Tongue (tissue), 3 donors: ENCODE measurements at places on chromosomes 11 and 22.
A peak's percentile ranks its signal among the peaks of the same experiment; 100 is the strongest.

- DNase-seq = no peak
Observed at GRCh38 chr11:117166491-117166890, 12.1 kb upstream of the SIDT2 start.

GRCh38 chr22:49373289-49373666 lies 454.4 kb downstream of the BRD1 start:
- DNase-seq = no peak

GRCh38 chr11:3904228-3904627 lies 48.8 kb downstream of the STIM1 start:
- DNase-seq = no peak

DNA sequence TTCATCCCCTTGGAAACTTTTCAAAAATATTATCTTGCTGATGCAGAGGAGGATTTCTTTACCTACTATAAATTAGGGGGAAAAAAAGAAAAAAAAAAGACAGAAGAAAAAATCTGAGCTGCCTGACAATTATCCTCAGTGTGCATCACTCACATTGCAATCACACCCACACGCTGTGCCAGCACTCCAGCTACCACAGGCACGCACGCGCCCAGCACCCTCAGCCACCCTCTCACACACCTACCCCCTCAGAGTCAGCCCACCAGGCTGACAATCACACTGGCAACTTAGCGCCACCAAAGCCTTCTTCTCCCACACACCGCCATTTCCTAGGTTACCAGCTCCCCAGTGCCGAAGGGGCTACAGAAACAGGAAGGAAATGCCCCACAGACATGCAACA lies 236.1 kb downstream of the KCNA4 start:
- DNase-seq = no peak

- DNase-seq = no peak
Observed at GRCh38 chr11:84136926-84137325, 850.8 kb upstream of the CCDC90B start.

DNA sequence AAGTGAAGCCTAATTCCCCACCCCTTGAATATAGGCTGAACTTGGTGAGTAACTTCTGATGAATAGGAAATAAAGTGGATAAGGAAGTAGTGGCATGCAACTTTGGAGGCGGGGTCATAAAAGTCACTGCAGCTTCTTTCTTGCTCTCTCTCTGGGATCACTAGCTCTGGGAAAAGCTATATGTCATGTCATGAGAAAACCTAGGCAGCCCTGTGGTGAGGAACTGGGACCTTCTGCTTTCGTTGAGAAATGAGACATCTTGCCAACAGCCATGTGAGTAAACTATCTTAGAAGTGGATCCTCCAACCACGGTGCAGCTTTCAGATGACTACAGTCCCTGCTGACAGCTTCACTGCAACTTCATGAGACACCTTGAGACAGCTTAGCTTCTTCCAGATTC lies 15.7 kb downstream of the ZNF214 start:
- no peak for DNase-seq

DNA sequence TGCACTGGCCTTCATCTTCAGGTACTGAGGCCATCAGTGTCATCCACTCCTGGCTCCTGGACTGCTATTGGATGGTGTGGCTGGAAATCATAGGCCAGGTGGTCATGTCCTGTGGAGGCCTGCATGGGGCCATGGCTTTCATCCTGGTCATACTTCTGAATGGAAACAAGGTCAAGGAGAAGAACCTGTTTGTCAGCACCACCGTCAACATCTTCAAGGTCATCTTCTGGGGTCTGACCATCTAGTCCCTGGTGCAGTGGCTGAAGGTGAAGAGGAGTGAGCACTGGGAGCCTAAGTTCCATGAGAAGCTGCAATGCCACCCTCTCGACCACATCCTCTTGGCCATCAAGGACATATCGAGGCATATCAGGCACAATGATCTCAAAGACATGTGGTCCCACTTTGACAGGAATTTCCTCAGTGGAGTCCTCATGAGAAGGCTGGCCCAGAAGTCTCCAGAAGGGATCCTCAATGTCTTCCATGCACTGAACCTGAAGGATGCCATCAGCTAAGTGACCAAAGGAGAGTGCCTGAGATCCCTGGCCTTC lies 120.0 kb upstream of the SERPIND1 start:
- DNase-seq = no peak

DNA sequence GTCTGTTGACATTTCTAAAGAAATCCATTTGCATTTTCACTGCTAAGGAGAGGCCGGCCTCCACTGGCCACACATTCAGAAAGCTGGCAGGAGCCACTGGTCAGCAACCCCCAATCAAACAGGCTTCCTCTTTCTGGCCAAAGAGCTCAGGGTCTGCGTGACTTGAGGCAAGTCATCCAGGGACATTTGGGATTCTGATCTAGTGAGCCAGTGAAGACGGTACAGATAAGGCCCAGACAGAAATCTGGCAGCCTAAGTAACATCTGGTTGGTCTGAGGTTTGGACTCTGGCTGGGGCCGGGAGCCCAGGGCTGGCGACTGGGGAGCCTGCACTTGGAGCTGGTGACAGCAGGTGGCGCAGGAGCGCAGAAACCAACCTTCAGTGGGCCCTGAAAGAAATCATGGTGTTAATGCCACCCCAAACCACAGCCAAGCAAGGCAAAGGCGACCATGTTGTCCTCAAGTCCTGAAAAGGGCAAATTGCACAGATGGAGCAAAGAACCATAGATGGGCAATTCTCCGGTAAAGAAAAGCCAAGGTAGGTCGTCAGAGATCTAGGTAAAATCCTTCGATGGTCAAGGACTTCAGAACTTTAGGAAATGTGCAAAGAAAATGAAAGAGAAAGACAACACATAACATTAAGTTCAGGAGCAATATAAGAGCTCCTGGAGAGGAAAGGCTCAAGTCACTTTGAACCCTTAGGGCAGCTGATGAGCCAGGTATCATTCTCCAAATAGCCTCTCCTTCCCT lies 99.4 kb upstream of the BLID start:
- peak; percentile 86 for DNase-seq
